ENCODE measurements at places on chromosomes 3 and 15.

GRCh38 chr3:23611737-23612295 lies 193.9 kb upstream of the UBE2E1 start:
- peak; percentile 52 for DNase-seq

DNA sequence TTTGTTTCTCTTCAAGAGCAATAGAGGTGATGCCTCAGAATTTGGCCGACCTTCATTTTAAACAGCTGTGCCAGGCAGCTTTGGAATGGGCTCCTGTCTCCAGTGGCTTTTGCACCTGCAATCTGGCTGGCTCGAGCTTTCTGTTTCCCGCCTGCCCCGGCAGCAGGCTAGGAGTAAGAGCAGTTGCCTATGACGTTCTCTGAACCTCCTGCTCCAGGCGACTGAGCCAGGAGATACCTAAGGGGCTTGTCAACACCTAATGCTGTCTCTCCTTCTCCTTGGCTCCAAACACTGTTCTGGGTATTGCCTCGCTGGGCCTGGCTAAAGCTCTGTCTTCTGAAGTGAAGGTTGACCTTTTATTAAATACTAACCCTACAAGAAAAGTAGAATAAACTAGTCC lies 229.9 kb downstream of the LRRN1 start:
- no peak for DNase-seq

GRCh38 chr15:59190291-59190690 lies 16.4 kb upstream of the LDHAL6B start:
- DNase-seq: peak; percentile 70

- DNase-seq: no peak
These were observed 57.3 kb upstream of the PLXNA1 start for GRCh38 chr3:126925411-126926171.

- DNase-seq: peak; percentile 54
These were observed 118.6 kb downstream of the ANO10 start for GRCh38 chr3:43503067-43503728.

DNA sequence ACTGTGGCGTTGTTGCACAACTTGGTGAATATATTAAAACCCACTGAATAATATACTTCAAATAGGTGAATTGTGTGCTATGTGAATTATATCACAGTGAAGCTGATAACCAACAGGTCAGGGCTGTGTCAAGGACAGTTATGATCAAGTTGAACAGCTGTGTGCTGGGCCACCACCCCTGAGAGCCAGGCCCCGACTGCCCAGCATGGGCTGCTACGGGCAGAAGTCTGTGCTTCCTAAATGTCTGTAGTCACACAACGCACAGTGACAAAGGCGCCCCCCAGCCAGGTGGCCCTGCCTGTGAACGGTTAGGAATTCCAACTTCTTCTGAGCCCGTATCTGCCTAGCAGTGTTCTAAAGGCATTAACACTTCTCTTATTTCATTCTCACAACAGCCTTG lies 32.8 kb downstream of the TKT start:
- DNase-seq: no peak

DNA sequence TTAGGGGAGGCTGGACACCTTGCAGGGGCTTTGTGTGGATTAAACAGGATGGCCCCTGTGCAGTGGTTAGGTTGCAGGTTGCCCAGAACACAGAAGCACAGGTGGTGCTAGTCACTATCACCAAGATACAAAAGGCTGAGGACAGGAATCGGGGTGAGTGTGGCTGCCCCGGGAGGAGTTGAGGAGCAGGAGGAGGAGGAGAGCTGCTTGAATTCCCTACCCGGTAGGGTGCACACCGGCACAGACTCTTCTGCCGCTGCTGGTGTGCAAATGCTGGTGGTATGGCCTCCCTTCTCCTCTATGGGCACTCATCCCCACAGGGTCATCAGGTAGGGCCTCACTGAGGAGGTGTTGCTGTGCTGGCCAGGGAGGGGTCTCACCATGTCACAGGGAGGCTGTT lies 67.5 kb upstream of the SMAD6 start:
- DNase-seq: no peak

DNA sequence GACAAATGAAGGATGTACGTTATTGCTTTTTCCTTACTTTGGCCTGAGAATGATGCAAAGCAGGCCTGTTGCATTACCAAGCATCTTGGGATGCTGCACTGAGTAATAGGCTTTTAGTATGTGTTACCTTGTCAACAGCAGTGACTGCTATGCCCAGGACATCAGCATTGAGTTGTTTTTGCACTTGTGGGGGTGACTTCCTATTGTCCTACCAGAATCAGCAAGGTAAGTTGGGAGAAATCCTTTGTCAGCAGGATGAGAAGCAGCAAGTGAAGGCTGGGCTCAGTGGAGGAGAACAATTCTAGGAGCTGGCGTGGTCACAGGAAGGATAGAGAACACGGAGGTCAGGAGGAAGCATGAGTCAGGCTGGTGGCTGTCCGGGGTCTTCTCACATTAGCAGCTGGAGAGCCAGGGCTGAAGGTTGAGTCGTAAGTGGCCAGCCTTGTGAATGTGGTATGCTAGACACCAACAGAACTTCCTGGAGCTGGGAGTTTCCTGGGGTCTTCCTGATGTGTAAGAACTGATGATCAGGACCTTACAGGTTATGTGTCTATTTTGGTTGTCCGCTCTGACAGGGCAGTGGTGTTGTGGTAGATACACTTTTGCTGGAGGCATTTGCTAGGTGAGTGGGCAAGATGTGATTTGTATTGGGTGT lies 142.7 kb downstream of the FNDC3B start:
- peak; percentile 64 for DNase-seq

DNA sequence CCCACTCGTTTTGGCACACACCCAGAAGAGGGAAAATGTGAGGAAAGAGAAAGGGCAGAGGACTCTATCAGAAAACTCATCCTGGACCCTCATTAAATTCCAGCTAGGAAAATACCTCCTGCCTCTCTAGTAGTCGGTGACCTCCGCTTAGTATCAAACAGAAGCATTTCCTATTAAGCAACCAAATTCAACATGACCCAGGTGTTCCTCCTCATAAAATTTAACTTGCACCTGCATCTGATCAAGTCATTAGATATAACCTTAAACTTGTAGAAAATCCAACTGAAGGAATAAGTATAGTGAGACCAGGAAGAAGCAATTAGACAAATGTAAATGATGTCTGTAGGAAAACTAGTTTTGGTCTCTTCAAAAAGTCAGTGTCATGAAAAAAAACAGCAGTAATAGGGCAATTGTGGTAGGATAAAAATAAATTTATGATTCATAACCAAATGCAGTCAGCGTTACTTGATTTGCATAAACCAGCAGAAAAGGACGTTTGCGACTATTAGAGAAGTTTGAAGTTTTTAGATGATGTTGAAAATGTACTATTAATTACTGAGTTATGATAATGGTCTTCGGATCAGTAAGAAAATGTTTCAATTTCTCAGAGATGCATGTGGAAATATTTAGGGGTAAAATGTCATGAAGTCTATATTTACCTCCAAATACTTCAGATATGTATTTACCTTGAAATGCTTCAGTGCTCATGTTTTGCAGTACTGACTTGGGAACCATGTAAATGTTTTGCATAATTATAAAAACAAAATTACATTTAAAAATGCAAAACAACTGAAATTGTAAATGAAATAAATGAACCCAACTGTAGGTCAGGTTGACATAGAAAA lies 44.6 kb downstream of the LDHAL6B start:
- no peak for DNase-seq

DNA sequence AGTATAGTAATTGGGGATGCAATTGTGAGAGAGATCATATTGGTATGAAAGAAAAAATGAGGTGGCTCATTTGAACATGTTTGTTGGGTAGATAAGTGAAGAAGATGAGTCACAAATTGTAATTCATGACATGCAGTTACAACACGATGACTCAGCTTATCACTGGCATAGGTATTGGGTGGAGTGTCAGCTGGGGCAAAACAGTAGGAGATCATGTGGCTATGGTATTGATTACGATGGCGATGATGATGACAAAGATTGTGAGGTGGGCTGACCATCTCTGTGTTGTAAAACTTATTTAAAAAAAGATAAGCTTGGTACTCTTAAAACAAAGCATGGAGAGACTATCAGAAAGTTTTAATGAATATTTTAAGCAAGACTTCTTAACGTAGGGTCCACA lies 11.6 kb upstream of the DPH6 start:
- DNase-seq: peak; percentile 67

GRCh38 chr3:138186221-138186620 lies 880 bp upstream of the ARMC8 start:
- no peak for DNase-seq

GRCh38 chr3:67349551-67350174 lies 304.7 kb downstream of the SUCLG2 start:
- no peak for DNase-seq

GRCh38 chr15:43440721-43441281 lies 52.2 kb downstream of the TP53BP1 start:
- peak; percentile 98 for DNase-seq

- no peak for DNase-seq
These were observed 194.5 kb upstream of the TSC22D2 start for GRCh38 chr3:150213577-150213976.

DNA sequence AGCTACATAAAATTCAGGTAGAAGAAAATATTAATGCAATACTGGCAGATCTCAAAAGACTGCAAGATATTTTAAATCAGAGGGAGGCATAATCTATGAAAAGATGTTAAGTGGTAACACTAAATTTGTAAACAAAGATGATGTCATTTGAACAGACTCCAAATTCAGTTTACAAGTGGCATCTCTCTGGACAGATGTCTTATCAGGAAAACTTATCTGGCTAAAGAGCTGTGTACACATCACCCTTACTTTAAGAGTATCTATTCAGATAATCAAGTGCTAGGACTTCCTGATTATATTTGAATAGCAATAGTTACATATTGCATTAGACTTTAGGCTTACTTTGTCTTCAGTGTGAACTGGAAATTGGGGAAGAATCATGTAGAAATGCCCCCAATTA lies 231.5 kb downstream of the WDR72 start:
- DNase-seq: no peak

GRCh38 chr3:126360046-126360713 lies 3.0 kb upstream of the KLF15 start:
- DNase-seq: no peak

- DNase-seq: no peak
These were observed 16.9 kb upstream of the FAM3D start for GRCh38 chr3:58683466-58683865.

- DNase-seq: no peak
These were observed 26.4 kb upstream of the KCNAB1 start for GRCh38 chr3:156093964-156094363.

GRCh38 chr15:87656372-87656771 lies 600.2 kb downstream of the NTRK3 start:
- no peak for DNase-seq

DNA sequence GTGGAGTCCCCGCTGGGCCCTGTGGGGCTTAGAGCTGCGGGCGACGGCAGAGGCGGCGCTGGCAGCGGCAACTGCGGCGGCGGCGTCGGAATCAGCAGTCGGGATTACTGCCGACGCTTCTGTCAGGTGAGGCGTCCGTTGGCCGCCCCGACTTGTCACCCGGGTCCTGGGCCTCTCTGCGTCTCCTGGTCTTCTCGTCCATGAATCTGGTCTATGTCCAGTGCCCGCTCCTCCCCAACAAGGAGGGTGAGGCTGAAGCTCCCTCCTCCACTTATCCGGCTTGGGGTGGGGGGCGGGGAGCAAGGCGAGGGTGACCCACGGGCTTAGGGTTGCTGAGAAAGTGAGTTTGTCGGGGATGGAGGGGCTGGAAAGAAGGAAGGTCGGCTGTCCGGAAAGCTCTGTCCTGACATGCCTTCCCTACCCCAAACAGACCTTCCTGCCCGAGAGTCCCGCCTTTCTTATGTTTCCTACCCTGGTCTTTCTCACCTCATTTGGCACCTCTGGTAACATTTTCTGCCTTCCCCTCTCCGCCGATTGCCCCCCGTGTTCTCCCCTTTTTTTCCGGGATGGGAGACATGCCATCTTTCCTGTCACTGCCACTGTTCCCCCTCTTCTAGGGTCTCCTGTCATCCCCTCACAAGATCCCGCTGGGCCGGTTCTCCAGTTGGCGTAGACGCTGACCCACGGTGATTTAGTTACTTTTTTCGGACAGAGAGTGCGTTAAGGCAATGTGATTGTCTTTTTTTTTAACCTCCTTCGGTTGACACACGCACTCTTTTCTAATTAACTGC lies 520 bp downstream of the ZNF654 start:
- DNase-seq: peak; percentile 14

- peak; percentile 45 for DNase-seq
These were observed 34.8 kb upstream of the PFN2 start for GRCh38 chr3:150005243-150006112.

DNA sequence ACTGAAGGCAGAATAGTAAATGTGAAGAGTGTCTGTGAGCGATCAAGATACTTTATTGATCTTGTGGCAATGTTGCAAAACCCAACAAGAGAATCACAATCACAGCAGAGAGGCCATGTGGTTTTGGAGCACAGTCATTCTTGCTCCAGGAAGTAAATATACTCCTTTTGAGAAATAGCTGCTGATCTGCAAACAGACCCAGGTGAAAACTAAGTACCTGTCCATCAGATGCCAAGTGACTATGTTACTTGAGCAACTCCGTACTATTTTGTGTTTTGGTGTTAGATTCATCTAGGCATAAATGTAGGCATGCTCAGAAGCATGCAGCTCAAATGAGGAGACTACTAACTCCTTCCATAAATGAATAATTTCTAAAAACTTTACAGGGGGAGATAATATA lies 627.9 kb downstream of the ZBBX start:
- no peak for DNase-seq

- peak; percentile 99 for DNase-seq
These were observed 84.8 kb downstream of the SMAD3 start for GRCh38 chr15:67150023-67150860.

DNA sequence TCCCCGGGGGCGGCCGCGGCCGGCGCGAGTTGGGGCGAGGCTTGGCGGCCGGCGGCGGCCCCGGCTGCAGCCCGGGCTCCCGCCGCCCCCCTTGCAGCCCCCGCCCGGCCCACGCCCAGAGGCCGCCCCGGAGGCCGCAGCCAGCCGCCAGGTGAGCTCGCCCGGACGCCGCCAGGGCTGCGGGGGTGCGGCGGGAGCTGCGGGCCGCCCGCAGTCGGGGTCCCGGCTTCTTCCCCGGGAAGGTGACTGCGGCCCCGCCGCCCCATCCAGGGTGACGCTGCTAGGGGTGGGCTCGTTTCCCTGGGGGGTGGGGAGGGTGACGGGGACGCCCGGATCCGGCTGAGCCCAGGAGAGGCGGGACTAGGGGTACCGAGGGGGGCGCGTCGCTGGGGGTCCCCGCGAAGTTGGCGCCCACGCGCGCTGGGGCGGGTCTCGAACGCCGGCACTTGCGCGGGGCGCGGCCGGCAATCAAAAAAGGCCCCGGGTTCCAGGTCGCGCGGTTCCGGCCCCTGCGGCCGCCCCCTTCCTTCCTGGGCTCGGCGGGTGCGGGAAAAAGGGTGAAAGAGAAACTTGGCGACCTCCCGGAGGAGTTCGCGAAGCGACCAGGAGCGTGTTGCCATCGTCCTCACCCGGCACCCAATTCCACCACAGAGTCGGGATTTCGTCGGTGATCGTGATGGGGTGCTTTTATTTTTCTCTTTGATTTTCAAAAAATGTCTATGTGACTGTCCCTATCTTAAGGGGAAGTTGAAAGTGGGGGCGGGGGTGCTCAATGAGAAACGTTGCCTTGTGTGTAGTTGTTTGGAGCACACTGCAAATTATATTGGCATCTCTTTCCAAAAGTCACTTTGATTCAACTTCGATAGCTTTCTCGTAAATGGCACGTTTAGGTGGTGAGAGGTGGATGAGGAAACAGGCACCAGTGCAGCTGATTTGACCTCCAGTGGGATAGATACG lies 619 bp downstream of the ATXN7 start:
- no peak for DNase-seq

Data from fibroblast of villous mesenchyme (primary cell).